ENCODE measurements at places on chromosomes 13 and 19.

DNA sequence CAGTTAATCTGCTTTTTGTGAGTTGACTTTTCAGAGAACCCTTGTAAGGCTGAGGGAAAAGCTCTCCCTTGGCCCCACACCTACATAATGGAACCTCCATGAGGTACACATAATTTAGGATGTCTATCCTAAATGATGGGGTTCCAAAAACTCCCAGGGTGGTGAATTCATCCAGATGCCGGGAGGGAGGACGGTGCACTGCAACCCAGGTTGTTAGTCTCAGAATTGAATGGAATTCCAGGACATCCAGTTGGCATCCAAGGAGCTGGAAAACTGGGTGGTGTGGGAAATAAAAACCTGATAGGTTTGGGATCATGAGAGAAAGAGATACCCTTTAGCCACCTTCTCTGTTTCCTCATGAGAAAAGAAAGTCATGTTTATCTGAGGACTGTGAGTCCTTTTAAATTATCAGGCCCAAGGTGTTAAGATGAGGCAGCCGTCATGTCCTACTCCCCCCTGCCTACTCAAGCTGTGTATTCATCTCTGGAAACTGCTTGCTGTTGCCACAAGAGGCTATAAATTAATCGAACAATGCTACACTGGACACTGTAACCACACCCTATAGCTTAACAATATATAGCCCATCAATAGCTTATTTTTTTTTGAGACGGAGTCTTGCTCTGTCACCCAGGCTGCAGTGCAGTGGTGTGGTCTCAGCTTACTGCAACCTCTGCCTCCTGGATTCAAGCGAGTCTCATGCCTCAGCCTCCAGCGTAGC is 49.5 kb downstream of the C13orf46 start:
- no peak for DNase-seq

GRCh38 chr13:32427852-32428580 is at the start of gene N4BP2L1:
N4BP2L1 (minus strand) TSS chr13:32428130; CDS start chr13:32428082, 48 bp downstream.
- DNase-seq = no peak

- DNase-seq = no peak
Measured at GRCh38 chr19:2809387-2810140, 10.1 kb upstream of the ZNF554 start.

GRCh38 chr19:289651-290371 is 1.4 kb downstream of the PLPP2 start:
- DNase-seq = peak; percentile 7

DNA sequence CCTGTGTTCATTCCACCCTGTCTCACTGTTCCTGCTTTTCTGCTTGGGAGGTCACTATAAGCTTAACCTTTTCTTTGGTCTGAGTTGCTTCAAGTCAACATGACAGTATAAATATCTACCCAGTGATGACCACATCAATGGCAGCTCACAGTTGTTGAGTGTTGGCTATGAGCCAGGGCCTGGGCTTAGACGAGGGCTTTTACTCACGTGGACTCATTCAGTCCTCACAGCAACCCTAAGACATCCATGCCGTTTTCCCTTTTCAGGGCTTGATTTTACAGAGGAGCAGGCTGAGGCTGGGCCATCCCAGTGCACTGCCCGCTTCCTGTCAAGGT is 10.2 kb upstream of the CCDC97 start:
- peak; percentile 32 for DNase-seq
